Activated T-helper 1 cell treated with anti-CD3 and anti-CD28 coated beads, Interleukin-12 subunit alpha, Interleukin-12 subunit beta, Interleukin-2, Interleukin-4 antibody, amounts not matched to agents 30 ng/mL and 10 ng/mL and 1 ng/mL, durations not matched to agents 14 hours and 24 hours and 36 hours (primary cell): ENCODE measurements at places on chromosomes 16 and 17. TPM values are rescaled to one million over a fixed set of nuclear protein-coding genes. Genes with fewer than 3 reads are reported as not detected.

Gene SCARF1
- 7.3 and 9.3 TPM in 2 replicates for total RNA-seq

Gene EFCAB13
- 2.4 and 2.8 TPM in 2 replicates for total RNA-seq

GRCh38 chr17:64074704-64075426, 54.4 kb upstream of the ICAM2 start:
- no peak for DNase-seq

GRCh38 chr16:7090628-7091115, 242.0 kb upstream of the RBFOX1 start:
- DNase-seq: no peak
